ENCODE measurements at places on chromosomes 1 and 21.

- DNase-seq, result no peak
These were observed 398.7 kb downstream of the PLPP3 start for GRCh38 chr1:56180520-56181190.

DNA sequence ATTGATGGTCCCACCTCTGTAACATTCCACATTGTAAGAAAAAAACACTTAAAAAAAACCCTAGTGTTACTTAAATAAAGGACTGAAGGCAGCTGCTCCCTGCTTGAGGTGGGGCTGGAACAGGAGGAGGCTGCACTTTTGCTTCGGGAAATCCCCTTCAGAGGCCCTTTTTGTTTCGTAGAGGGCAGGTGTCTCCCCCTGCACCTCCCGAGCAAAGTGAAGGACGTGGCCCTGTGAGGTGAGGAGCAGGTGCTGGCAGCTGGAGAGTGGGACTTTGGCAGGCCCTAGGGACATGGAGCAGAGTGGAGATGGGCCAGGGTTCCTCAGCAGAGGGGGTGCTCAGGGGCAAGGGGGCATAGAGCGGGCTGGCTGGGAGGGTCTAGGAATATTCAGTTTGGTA is 33.4 kb upstream of the WNT4 start:
- DNase-seq, result no peak

DNA sequence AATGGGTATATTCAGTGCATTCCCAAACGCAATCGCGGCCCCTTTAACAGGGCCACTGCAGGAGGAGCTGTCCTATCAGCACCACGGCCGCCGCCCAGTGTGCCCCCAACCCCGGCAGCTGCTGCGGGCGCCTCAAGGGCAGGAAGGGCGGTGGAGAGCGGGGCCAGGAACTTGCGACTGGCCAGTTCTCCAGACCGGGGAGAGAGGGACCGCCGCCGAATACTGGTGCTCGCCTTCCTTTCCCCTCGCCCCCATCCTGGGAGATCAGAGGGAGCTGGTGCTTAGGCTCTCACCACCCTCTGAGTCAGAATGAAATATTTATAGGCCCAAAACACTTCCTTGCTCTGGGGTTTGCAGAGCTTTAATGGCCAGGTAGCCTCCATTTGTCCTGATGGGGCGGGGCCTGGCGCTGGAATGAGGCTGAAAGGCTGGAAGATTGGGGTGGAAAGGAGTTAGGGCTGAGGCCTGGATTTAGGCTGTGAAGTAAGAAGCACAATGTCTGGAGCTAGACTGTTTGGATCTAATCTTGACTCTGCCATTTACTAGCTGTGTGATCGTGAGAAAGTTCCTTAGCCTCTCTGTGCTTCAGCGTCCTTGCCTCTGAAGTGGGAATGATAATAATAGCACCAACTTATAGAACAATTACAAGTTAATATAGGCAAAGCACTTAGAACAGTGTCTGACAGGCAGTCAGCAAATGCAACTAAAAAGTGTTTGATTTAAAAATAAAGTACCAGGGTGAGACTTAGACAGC is 75.5 kb downstream of the NAV1 start:
- no peak for DNase-seq

DNA sequence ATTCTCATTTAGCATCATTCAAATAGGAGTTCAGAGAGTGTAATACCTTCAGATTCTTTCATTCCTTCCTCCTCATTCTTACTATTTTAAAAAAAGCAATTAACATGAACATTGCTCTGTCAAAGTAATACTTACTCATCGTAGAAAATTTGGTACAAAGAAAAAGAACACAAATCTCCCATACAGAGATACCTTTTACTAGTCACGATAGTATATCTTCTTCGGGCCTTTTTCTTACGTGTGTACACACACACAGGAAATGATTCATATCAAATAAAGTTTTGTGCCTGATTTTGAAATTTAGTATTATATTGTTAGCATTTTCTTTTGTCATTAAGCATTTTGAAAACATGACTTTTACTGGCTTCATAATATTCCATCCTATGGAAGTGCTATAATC is 52.9 kb downstream of the NCF2 start:
- no peak for DNase-seq

GRCh38 chr21:27407271-27407670 is 440.4 kb upstream of the ADAMTS5 start:
- no peak for DNase-seq

DNA sequence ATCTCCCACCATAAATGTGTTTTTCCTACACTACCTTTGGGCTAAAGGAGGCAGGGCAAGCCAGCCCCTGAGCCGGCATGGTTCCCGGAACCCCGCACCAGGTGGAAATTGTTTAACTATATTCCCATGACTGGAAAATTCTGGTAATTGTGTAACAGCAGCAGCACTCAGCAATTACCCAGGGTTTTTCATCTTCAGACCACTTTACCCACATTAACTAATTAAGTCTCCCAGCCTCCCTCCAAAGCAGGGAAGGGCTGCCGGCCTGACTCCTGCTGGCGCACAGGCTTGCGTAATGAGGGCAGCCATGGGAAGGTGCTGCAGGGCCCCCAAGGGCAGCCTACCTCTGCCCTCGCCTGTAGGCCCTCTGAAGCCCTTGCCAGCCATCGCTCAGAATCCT is 140.7 kb upstream of the VAMP3 start:
- DNase-seq, result no peak

- no peak for DNase-seq
These were observed 37.4 kb upstream of the CDC42BPA start for GRCh38 chr1:227355542-227356245.

DNA sequence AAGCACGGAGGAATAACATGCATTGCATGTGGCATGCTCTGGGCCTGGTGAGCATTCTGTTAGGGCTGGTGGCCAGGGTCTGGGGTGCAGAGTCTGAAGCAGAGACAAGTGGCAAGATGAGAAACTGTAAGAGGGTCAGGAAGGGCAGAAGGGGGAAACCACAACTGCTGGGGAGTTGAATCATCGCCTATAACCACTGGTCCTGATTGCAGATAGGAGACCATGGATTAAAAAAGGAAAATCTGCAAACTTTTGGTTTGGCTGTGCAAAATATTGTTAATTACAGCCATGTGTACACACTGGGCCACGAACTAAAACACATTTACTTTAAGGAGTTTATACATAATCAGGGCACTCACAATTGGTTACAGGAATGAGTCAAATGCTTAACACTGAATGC is 76.6 kb downstream of the TGFBR3 start:
- no peak for DNase-seq

- no peak for DNase-seq
These were observed 993 bp downstream of the PDZK1 start for GRCh38 chr1:145706086-145706664.

- no peak for DNase-seq
These were observed 25.3 kb downstream of the SLC30A7 start for GRCh38 chr1:100921110-100921706.

DNA sequence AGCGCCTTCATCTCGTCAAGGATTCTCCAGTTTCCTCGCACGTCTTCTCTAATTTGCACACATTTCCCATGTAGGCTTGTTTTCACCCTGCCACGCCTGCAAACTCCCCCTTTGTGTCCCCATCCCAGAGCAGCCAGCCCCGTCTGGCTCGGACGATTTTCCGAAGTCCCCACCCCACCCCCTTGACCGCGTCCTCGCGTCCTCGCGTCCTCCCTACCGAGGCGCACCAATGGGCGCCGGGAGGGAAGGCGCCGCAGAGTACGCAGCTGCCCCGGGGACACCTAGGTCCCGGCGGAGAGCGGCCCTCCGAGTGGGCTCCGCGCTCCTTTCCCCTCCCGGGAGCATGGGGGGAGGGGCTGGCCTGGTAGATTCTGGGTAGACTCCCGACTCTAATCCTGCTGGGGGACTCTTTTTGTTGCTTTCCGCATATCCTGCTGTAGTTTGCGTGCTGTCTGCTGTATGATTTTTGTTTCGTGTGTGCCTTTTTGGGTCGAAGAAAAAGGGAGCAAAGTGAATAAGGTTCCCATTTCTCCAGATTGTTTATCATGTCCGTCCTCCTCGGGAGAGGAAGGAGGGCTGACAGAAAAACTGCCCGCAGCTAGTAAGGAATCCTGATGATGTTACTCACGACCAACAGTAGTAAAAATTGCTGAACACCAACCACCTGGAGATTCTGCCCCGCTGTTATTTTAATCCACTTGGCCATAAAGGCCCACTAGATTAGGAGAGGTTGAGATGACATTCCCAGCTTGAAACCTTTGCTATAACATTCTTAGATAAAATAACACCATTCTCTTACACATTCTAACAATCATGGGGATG is 1.5 kb downstream of the CACHD1 start:
- DNase-seq, result no peak
